ENCODE measurements at places on chromosomes 3 and 15.
A peak's percentile ranks its signal among the peaks of the same experiment; 100 is the strongest.

GRCh38 chr3:168714609-168715240, 619.0 kb upstream of the GOLIM4 start:
- DNase-seq: no peak

- DNase-seq: no peak
These were observed 8.7 kb downstream of the SPCS1 start for GRCh38 chr3:52714335-52715302.

DNA sequence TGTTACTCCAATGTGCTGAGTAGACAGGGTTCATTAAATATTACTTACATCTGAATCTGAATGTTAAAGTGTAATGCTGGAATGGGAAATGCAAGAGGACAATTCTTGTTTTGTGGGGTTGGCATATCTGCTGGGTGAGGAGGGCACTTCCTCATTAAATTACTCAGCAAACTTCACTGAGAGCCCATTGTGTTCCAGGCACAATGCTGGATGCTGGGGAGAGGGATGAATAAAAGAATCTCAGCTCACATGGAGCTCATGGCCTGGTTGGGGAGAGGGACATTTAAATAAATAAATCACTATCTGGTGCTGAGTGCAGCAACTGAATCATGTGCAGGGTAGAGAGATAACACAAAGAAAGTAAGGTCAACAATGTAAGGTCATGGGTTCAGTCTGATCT, 199.2 kb upstream of the CFAP20DC start:
- no peak for DNase-seq

GRCh38 chr3:124582196-124582595, 148.1 kb upstream of the UMPS start:
- no peak for DNase-seq

DNA sequence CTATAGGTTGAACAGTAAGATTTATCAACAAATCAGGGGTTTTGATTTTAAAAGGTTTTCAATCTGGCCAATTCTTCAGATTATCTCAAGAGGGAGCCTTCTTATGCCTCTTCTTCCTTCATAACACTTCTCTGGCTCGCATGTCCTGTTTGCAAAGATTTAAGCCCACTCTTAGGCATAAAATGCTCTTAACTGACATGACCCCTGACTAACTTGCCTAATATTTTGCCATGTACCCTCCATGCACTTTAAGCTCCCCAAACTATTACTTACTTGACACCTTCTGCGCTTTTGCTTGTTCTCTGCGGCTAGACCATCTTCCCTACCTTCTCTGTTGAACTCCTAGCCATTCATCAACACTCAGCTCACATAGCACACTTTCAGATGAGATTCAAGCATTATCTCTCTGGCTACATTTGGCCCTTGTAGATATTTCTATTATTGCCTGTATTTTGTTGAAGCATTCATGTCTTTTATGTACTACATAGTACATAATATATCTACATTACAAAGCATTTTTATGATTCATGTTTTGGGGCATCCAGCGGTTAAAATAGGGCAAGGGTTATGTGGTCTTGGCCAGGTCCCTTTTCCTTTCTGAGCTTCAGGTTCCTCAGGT, 1.0 kb upstream of the ARIH1 start:
- DNase-seq: no peak

GRCh38 chr3:15094187-15094875, 4.6 kb downstream of the RBSN start:
- no peak for DNase-seq

DNA sequence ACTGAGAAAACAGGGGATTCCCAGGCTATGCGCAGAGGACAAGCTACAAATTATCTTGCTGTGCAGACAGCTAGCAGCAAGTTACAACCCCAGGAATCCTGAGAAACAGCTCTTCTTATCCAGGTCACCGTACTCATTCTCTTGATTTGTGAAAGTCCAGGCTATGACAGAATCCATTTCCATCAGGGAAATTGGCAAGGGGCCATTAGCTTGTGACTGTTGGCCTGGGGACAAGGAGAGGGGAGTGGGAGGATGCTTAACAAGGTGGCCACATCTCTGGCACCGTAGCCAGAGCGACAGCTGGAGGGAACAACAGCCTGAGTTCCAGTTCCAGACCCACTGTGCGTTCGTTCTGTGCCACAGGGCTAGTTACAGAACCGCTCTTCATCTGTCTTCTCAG, 44.9 kb upstream of the PLXNA1 start:
- DNase-seq: no peak

DNA sequence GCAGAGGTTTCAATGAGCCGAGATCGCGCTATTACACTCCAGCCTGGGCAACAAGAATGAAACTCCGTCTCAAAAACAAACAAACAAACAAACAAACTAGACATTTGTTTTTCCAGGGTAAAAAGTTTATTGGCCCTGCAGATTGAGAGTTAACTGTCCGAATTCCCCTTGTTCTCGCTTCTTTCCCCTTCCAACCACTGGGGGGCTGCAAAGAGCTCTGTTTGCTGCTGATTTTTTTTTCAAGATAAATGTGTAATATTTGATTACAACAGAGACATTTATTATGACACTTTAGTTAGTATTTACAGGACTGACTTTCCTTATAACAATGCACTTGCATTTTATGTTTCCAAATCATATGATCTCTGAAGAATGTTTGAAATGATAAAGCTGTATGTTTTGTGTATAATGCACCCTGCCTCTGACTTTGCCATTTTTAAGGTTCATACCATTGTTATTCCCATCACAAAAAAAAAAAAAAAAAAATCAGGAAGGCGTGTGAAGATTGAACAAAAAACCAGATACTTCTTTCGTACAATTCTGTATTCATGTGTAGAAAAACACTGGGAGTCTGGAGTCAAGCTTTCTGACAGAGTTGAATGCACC, 2.8 kb downstream of the CLSTN2 start:
- DNase-seq: no peak

- DNase-seq: no peak
These were observed 20.5 kb upstream of the APEH start for GRCh38 chr3:49653621-49654020.

- DNase-seq: no peak
These were observed 294.2 kb upstream of the SEMA6D start for GRCh38 chr15:47422881-47423665.

GRCh38 chr15:50506121-50506520, 40.3 kb downstream of the USP50 start:
- DNase-seq: no peak

DNA sequence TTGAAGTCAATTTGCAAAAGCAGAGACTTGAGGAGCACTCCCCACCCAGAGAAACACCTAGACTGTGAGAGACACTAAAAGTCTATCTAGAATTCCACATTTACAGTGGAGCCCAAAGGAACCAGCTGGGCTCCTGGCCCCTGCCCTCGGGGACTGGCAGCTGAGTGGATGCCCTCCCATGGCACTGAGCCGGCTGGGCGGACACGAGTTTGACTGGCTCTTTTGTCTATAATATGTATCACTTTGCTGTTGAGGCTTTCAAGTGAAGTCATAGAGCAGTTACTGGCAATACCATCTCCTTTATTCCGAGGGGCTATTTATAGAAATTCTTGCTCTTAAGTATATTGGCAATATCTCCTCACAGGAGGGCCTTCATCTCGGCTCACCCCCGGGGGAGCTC, 65.8 kb upstream of the TNFAIP8L3 start:
- DNase-seq: no peak

- DNase-seq: no peak
These were observed 415.5 kb upstream of the ARPP21 start for GRCh38 chr3:35223632-35224394.

DNA sequence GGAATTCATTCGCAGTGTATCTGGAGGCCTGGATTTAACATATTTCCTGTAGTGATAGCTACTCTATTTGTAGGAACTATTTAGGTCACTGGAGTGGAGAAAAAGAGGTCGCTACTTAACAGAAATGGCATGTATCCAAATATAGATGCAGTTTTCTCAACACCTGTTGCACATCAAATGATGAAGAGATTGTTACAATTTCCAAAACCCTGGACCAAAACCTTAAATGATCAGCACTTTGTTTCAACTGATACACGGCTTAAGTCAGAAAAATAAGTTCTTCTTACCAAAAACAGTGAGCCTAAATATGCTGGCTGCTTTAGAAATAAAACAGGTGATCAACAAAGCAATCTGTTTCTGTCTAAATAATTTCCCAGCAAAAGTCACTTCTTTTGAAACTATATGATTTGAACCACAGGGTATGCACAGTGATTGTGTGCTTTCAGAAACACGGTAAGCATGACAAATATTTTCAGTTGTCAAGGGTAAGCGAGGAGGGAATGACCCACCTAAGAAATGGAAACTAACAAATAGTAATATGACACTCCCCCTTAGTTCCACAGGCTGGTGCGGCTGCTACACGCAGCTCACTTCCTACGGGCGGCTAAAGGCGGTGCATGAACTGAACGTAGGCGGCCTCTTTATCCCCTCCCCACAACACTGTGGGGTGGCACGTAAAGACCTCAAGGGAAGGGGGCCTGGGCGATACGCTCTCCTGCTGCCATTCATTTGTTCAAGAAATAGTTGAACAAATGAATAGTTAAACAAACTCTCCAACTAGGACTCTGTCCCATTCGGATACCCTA, 1.1 kb downstream of the EHD4 start:
- peak; percentile 61 for DNase-seq

DNA sequence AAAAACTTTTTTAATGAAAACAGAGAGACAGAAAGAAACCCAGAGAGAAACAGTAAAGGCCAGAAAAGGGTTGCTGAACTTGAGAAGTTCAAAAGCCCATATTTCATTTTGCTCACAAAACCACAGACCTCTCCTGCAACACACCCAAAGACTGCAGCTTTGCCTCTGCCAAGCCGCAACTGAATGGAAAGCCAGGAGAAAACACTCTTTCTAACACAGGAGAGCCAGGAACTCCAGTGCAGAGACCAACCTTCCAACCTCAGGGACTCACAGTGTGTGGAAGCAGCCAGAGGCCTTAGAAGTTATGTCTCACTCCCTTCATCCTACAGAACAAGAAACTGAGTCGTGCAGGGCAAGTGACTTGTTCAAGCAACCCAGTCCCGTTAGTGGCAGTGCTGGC, 163.1 kb upstream of the HES1 start:
- DNase-seq: no peak

DNA sequence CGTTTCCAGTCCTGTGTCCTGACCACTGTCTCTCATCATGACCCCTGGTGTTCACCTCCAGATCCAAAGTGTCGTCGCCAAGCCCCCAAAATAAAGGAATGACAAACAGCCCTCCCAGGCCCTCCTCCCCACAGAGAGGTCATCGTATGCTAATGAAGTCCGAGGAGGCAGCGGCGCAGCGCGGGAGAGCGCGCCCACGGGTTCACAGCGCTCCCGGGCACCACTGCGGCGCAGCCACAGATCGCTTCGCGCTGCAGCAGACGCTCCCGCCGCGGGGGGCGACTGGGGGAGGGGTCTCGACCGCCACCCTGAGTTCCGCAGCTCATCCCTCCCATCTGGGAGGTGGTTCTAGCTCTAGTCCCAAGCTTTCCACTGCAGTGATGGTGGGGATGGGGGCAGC, 1.3 kb downstream of the DGKG start:
- no peak for DNase-seq

DNA sequence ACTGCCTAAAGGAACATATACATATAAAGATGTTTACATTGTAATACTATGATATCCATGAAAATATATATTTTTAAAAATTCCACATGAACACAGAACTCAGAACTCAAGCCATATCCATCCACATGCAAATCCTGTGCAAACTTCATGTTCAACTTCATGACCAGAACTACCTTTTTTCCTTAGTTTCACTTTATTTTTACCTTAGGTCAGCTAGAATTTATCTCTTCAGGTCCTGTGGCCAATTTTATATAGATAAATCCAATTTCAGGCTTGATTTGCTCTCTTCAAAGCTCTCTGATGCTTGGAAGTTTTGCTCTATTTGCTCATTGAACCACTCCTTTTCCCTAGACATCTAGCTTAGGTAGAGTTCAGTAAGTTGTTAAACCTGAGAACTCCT, 38.8 kb downstream of the ZPLD1 start:
- no peak for DNase-seq

- DNase-seq: no peak
These were observed 203.3 kb downstream of the PLCL2 start for GRCh38 chr3:17088017-17088416.

DNA sequence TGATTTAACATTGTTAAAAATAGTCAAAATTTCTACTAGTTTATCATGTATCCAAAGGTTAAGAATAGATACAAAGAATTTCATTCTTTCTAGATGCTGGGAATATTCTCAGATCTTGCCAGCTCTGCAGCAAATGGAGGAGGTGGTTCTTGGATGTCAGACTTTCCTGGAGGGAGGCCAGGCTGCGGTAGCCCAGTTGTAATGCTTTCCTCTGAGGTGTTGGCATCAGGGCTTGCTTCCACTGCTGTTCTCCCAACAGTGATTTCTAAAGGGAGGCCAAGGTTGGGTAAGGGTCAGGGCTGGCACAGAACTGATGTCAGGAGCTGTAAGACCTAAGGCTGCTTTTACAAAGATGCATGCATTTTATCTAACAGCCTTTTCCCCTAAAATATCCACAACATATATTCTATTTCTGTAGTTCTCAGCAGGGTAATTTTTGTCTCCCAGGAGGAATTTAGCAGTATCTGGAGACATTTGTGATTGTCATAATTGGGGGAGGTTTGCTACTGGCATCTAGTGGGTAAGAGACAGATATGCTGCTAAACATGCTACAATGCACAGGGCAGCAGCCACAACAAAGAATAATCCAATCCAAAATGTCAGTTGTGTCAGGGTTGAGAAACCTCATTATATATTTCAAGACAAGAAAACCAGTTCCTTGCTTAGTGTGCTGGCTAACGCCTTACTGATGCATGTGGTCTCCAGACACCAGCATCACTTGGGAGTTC, 42.0 kb upstream of the SPTSSB start:
- no peak for DNase-seq

- DNase-seq: no peak
These were observed 49.3 kb upstream of the SKOR1 start for GRCh38 chr15:67775998-67776397.

DNA sequence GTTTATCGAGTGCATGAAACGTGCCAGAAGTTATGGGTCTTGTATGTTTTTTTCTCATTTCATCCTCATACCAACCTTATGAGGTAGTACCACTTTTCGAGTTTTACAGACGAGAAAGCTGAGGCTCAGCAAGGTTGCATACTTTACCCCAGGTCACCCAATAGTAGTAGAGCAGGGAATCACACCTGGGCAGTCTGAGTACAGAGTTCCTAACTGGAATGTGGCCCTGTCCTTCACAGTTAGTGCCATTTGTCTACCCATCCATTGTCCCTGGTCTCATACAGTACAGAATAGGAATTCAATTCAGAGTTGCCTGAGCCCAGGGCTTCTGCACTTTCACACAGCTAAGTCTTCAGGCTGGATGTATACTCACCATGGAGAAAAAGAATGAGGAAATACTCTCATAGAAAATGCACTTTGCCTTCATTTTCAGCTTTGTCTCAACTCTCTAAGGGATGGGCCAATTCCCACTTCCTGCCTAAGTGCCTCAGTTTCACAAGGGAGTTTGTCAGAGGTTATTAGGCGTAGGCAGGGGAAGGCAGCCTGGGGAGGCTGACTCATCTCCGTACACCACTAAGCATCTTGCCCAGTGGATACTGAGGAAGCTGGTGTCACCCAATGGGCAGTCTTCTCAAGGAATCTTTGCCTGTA, 93.2 kb downstream of the TMEM212 start:
- no peak for DNase-seq

- no peak for DNase-seq
These were observed at the start of gene GRM7 for GRCh38 chr3:6860954-6861624. Gene GRM7 (plus strand): TSS chr3:6861115.

GRCh38 chr3:149291178-149291577, 42.3 kb downstream of the TM4SF18 start:
- no peak for DNase-seq

- no peak for DNase-seq
These were observed 55.0 kb downstream of the CFAP20DC start for GRCh38 chr3:58994746-58995330.

- no peak for DNase-seq
These were observed 13.8 kb downstream of the VPS18 start for GRCh38 chr15:40908095-40908494.
